Activated T-helper 2 cell treated with anti-CD3 and anti-CD28 coated beads, Interferon-gamma antibody, Interleukin-2, Interleukin-4, amounts not matched to agents 10 μg/mL and 5 μg/mL and 100 μg/mL, durations not matched to agents 14 hours and 24 hours and 36 hours (primary cell): ENCODE measurements at places on chromosomes 1 and 21.

DNA sequence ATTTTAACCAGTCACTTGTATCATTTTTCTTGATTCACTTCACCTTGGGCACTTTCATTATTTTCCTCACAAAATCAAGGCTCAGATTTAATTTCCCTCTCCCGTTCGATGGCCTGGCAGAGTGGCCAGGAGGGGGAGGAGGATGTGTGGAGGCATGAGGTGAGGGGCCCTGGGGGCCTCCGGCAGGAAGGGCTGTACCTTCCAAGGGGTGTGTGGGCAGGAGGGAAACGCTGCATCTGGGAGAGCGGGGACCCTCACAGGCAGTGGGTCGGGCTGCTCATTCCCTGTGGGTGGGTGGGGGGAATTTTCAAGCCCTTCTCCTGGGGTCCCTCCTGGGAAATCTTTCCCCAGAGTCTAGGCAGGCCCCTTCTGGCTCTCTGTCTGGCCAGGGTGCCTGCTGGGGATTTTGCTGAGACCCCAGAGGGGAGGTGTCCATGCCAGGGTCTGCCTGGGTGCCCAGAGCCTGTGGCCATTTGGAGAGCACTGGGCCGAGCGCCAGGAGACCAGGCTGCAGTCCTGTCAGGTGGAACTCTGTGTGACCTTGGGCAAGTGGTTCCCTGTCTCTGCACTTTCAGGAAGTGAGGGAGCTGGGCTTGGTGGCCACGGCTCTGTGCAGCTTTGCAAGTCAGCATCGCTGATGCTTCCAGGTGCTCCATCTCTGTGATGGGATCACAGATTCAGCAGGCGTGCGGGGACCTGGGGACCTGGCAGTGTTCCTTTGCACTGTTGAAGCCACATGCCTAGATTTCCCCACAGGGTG, 81.9 kb upstream of the C1orf174 start:
- DNase-seq: no peak

GRCh38 chr1:208171616-208172422, 72.4 kb downstream of the PLXNA2 start:
- no peak for DNase-seq

DNA sequence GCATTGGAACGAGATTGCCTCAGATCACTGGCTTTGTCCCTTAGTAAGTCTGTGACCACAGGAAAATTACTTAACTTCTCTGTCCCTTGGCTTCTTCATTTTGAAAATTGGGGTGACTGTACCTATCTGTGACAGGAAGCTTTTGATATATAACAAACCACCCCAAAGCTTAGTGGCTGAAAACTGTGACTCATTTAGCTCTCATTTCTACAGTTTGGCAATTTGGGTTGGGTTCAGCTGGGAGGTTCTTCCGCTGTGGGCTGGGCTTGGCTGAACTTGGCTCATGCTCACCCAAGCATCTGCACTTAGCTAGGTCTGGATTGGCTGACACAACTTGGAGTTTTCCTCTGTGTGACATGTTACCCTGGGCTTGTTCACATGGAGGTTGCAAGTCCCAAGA, 14.0 kb downstream of the C1orf94 start:
- DNase-seq: no peak

- no peak for DNase-seq
Measured at GRCh38 chr1:39214998-39215873, 10.7 kb downstream of the MACF1 start.

DNA sequence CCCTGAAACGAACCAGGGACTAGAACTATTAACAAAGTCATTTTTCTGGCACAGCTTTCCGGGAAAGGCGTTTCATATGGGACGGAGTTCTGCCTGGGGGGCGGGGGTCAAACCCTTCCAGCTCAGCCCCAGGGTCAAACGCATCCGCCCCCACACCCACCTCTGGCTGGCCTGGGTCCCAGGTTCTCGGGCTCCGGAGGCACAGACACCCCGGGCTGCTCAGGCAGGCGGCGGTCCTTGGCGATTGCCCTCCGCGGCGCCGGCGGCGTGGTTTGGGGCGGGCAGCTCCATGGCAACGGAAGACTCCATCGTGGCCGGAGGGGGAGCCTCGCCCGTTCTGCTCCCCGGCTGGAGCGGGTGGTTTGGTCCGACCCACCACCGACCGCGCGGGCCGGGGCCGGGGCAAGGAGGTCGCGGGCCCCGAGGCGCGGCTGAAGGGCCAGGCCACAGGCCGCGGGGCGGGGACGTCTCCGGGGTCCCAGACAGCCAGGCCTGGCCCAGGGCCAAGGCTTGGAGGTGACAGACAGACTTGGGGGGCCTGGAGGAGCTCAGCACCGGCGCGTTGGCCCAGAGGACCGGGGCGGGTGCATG, at the start of gene CFAP74:
Gene CFAP74 (minus strand): TSS at position 246 of the 591 bp plus-strand sequence. CDS start 12,830 bp downstream, outside the sequence.
- DNase-seq: no peak

GRCh38 chr1:200625381-200625824, 4.9 kb upstream of the KIF14 start:
- DNase-seq: no peak

DNA sequence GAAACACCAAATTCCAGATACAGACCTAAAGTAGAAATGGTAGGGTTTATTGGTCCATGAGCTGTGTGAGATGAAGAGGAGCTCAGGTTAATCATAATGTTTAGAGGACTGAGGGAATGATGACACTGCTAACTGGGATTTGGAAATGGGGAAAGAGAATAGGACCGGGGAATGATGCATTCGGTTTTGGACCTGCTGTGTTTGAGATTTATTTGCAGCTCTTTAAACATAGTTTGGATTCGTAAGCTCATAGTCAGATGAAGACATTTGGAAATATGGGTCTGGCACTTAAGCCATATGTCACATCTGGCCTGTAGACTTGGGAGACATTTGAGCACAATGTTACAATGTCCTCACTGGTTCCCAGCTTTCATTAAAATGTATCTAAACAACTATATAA, 127.9 kb upstream of the DUSP10 start:
- DNase-seq: no peak
